RWPE2 (cell line): ENCODE measurements at places on chromosomes 4 and X.

DNA sequence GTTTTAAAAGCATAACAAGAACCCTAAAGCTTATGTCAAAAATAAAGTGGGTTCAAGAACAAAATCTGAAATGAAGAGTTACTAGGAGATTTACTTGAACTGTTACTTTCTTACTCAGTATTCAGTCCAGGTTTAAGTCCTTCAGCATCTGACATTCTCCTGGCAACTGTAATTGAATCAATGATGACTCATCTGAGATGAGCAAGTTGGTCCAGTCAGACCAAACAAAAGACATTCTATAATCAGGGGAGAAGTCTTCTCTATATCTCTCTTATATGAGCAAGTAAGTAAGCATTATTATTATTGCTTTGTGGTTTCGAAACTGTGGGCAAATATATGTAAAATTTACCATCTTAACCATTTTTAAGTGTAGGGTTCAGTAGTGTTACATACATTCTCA, 34.6 kb downstream of the MAP9 start:
- DNase-seq = no peak

- DNase-seq = no peak
Observed at GRCh38 chrX:499870-500364, 113.2 kb upstream of the PPP2R3B start.

- no peak for DNase-seq
Observed at GRCh38 chr4:155946486-155946885, 7.2 kb downstream of the CTSO start.

DNA sequence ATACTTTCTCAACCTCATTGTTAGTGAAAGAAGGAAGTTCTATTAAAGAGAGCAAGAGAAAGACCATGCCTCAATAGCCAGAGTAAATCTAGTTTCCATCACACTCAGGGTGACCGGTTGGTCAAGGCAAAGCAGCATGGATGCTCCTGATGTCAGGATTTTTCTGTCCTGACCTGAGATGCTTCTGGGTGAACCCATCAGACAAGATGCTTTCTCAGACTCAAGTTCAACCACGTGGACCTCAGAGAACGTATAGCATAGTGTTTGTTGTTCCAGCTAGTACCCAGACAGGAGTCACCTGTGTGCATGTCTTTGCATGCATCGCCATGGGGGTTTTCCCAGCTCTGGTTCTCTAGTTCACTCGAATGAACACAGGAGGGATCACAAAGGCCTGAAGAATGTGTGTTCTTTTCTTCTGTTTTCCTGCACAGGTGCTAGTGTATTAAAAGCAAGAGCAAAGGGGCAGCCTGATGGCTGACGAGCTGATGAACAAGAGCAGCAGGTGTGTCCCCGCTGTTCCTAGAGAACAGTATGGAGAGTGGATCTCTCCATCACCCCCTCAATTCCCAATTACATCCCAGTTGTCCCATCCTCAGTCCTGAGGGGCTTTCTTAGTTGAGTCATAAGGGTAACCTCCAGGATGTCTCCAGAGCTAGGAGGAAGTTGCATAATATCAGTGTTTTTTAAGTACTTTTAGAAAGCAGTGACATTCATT, 110.5 kb upstream of the ENPP6 start:
- DNase-seq = peak; percentile 76

DNA sequence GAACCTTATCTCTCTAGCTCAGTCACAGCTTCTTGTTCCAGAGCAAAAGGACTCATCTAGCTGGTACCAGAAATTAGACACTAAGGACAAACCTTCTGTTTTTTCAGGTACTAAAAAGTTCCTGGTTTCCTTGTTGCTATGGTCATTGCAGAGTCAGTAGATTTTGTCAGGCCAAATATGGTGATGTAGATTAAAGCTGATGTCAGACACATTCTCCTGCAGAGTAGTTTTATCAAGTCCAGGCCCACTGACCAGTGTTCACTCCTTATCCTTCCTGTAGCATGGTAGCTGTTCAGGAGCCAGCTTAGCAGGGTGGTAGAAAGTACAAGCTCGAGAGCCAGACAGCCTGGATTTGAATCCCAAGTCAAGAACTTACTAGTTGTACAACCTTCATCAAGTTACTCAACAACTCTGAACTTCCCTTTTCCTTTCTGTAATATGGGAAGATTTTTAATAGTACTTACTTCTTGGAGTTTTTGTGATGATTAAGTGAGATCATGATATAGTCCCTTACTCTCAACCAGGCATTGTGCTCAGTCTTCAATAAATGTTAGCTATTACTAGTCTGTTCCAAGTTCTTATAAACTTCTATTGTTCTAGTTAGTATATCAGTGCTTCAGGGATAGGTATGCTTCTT, 17.9 kb downstream of the OCRL start:
- DNase-seq = no peak

- no peak for DNase-seq
Observed at GRCh38 chrX:148535639-148536038, 35.2 kb downstream of the AFF2 start.

GRCh38 chr4:145545031-145545430, 63.4 kb downstream of the SMAD1 start:
- no peak for DNase-seq

DNA sequence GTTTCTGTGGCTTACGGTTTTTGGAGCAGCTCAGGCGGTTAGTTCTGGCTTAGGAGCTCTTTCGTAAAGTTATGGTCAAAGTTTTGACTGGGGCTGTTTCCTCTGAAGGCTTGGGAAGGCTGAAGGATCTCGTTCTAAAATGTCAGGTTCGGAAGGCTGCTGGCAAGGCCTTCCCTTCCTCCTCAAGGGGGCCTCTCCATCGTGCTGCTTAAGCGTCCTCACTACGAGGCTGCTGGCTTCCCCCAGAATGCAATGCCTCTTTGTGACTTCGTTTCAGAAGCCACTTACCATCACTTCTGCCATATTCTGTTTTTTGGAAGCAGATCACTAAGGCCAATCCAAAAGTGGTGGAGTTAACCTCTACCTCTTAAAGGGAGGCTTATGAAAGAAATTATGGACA, 1196.4 kb upstream of the TENM3 start:
- DNase-seq = no peak

DNA sequence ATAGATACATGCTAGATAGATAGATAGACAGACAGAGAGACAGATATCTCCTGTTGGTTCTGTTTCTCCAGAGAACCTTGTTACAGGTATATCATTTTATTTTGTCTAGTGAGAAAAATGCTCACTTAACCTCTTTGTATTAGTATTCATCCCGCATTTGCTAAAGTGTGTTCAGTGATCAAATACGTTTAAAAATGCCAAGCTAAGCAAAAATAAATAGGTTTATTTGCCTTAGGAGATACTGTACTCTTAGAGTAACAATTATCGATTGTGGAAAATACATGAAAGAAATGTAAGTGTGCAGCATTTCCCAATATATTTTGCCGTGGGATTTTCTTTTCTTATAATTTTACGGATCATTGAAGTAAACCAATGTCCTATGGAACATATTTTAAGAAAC, 262.9 kb upstream of the CXorf51A start:
- no peak for DNase-seq

DNA sequence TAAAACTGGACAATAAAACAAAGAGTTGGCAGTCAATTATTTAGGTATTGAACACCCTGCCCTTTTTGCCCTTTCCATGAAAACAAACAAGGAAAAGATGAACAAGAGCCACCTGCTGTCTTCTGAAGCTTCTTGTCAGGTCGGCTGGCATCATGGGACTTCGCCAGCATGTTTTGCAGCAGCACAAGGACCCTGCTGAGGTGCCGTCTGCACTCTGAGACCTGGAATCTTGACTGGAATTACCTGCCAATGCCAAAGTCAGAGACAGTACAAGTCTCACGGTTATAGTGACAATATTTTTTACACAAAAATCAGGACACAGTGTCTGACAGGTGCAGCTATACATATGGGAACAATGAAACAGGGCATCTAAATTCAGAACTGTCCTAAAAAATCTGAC, 284.5 kb downstream of the GASK1B start:
- DNase-seq = no peak

DNA sequence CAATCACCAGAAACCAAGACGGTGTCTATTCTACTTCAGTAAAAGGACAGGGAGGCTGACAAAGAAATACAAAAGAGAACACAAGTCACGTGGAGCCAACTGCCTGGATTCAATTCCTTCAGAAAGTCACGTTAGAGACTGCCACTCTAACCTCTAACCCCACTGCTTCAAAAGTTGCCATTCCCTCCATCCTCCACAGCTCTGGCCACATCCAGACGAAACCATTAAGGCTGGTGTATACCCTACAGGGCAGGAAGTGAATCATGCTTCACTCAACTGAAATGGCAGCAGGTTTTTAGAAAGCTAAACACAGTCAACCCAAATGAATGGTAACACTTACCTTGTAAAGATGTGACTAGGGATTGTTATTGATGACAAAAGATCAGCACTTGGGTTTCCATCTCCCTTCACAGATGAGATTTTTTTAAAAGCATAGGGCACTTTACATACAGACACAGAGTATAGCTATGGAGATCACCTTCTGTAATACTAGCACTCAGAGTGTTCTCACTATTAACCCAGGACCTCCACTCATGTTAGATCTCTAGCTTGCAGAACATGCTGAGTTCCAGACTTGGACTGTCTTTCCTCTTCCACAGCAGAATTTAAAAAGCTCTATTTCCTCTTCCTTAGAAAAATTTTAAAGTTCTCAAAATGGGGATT, 37.4 kb downstream of the MAML3 start:
- no peak for DNase-seq

DNA sequence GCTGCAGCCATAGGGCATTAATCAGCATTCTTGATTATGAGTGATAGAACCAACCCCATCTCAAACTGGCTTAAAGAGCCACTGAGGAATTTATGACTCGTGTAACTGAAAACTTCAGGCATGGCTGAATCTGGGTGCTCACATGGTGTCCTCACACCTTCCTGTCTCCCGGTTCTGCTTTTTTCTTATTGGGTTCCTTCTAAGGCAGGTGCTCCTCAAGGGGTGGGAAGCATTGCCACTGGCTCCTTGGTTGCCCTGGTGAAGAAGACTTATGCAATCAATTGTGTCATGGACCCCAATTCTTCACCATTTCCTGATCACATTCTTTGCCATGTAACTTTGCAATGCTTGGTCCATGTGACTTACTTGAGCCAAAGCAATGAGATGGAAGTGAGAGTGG, 4.3 kb upstream of the ZCCHC4 start:
- no peak for DNase-seq

DNA sequence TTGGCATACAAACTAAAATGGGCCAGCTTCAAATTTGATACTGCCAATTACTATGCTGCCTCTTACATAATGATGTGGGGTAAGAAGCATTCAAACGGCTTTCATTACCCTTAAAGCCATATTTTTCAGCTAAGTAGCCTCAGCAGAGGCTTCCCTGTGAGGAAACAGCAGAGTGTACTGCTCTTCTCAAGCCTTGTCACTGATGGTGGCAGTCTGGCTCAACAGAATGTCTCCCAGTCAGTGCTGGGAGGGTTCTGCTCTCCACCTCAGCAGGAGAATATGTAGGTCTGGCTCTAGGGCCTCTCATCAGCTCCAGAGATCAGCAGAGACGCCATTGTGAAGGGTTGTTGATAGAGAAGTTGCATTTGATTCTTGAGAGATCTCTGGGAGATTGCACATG, 44.6 kb upstream of the MBNL3 start:
- no peak for DNase-seq

- no peak for DNase-seq
Observed at GRCh38 chrX:5718651-5719050, 510.0 kb downstream of the NLGN4X start.

DNA sequence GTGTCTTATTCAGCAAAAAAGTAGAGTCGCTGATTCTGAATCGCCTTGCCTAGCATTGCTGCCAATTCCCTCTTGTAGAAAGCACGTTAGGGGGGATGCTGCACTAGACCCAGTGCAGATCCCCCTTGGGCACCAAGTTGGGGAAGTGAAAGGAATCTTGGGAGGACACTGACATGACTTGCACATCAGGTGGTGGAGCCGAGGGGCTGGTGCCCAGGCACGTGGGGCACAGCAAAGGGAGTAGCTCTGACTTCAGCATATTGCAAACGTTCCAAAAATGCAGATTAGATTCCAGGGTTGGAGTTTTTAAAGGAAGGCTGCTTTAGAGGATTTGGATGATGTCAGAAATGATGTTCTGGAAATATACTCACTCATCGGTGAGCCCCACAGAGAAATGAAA, 47.4 kb upstream of the GPM6B start:
- no peak for DNase-seq

- no peak for DNase-seq
Observed at GRCh38 chr4:107036584-107037198, 578 bp upstream of the DKK2 start.

- DNase-seq = peak; percentile 58
Observed at GRCh38 chr4:1375051-1375721, 28.2 kb downstream of the UVSSA start.

DNA sequence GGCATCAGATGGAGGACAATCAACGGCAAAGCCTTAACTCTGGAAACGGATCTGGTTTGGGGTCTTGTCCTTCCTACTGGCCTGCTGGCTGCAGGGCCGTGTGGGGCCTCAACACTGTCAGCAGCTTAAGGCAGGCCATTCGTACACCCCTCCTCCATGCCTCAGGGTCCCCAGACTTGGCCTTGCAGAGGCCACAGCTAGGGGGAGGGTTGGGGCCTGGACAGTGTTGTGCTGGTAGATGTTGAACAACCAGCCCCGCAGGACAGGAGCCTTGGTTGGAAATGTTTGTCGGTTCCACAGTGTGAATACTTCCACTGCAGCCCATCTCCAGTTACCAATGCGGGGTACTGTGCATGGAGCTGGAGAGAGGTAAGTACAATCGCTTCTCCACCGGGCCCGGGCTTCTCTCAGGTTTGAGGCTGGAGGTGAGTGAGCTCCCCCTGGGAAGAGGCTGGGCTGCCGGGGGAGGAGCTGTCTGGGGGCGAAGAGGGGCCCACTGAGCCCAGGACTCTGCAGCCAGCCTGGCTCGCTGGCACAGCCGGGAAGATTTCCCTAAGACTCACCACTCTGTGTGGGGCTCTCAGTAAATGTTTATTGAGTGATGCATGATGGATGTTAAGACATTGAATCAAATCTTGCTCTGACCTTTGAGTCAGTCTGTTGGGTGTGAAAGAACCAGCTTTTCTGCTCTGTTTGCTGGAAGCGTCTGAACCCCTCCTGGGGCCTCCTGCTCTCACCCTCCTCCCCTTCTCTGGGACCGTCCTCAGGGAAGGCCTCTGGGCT, 19.7 kb upstream of the GPR78 start:
- no peak for DNase-seq

- DNase-seq = no peak
Observed at GRCh38 chr4:73311428-73311827, 52.8 kb upstream of the ANKRD17 start.

DNA sequence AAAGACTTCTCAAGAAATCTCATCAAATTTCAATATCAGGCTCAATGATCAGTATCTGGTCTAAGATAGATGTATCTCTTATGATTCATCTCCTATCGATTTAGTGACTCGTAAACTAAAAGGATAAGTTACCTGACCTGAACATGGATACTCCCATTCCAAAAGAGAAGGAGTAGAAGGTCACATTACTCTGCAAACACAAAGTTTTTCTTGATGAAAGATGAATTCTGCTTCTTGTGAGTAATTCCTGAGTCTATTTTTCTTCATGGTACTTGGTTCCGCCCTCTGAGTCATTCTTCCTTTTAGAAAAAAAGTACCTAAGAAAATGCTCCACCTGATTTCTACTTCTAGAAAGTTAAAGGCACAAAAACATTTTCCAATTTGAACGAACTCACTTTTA, 223.1 kb upstream of the SLIT2 start:
- DNase-seq = no peak

GRCh38 chr4:177185579-177185978, 124.1 kb upstream of the NEIL3 start:
- DNase-seq = no peak

GRCh38 chr4:78669453-78669852, 106.7 kb upstream of the BMP2K start:
- DNase-seq = no peak
